ENCODE measurements at places on chromosomes 3 and 15.

DNA sequence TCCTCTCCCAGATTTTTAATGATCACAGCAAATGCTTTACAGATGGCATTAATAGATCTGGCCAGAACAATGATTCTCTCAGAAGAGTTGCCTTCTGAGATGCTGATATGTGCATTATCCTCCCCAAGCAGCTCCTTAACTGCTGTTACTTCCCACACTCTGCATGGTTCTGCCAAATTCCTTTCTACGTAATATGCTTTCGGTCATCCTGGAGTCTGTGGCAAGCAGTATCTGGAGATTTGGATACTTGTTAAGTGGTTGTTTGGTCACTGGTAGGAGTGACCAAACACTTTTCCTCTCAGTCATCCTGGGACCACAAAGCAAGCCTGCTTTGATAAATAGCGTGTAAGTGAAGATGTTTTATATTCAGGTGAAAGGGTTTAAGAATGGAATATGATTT, 71.1 kb upstream of the CCNL1 start:
- DNase-seq = no peak

DNA sequence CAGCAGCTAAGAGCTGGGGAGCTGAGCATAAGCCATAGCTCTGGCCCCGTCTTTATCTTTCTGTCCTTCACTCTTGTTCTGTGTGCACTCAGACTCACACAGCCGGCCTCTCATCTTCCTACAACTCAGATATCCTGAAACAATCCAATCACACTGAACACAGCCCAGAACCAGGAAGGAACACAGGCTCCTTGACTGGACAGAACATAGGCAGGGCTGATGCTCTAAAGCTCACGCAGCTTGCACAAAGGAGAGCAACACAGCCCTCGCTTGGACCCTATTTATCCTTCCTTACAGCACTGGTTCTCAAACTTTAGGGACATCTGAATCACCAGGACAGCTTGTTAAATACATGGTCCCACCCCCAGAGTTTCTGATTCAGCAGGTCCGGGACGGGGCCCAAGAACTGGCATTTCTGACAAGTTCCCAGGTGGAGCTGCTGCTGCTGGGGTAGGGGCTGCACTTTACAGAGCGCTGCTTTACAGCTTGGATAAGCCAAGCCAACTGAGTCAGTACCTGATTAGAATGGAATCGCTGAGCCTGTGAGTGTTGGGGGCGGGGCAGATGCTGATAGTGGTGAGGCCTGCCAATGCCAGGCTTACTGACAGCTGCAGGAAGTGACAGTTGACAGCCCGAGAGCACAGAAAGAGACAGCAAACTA, 65.1 kb downstream of the MRPL46 start:
- DNase-seq = no peak

DNA sequence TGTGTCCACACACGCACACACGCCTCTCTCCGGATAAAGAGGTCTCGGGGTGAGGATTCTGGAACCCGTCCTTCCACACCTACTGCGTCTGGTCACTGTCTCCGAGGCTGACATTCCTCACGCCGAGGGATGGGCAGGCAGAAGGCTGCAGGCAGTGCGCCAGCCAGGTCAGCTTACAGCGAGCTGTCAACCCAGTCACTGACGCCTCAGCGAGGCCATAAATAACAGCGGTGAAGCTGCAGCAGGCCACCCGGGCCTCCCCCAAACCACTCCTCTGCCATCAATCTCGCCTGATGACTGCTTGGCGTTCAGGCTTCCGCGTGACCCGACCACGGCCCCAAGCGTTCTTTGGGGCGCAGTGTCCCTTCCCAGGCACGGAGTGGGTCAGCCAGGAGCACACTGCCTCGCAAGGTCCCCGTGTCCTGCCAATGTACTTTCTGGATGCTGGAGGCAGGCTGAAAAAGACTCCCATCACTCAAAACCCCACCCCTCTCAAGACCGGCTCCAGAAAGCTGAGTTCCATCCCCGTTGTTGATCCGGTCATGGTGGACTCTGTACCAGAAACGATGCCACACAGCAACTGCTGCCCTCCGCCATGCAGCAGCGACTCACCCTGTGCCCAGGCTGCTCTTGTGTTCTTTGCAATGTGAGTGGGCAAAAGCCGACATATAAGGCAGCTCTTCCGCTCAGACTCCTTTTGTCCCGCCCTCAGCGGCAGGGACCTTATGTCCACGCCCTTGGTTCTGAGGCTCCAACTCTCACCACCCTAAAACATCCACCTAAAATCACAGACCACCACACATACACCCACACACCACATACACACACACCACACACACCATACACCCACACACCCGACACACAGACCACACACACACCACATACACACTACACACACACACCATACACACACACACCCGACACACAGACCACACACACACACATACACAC, 27.1 kb downstream of the CPN2 start:
- DNase-seq = no peak

GRCh38 chr15:91253605-91254004, 153.5 kb downstream of the SV2B start:
- no peak for DNase-seq

- DNase-seq = no peak
These were observed 18.4 kb downstream of the KLF13 start for GRCh38 chr15:31344823-31345605.

DNA sequence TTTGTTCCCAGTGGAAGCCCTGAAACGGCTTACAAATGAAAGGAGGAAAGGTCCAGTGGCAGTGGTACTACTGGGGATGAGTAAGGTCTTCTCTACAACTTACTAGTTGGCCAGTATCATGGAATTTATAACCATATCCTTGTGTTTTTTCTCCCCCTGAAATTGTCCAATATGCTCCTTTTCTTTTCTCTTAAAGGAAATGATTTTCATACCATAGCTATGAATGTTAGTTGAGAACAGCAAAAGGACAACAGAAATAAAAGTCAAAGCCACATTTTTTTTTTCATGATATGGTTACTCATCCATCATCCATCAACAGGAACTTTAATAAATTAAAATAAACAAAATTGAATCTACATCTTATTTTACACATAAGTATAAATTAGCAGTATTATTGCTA, 450.4 kb downstream of the MFSD1 start:
- DNase-seq = no peak
